Stimulated activated CD4-positive, alpha-beta T cell treated with anti-CD3 and anti-CD28 coated beads, Interleukin-15, amount 100 ng/mL, for 1 hour (primary cell): ENCODE measurements at places on chromosomes 13 and 19.

DNA sequence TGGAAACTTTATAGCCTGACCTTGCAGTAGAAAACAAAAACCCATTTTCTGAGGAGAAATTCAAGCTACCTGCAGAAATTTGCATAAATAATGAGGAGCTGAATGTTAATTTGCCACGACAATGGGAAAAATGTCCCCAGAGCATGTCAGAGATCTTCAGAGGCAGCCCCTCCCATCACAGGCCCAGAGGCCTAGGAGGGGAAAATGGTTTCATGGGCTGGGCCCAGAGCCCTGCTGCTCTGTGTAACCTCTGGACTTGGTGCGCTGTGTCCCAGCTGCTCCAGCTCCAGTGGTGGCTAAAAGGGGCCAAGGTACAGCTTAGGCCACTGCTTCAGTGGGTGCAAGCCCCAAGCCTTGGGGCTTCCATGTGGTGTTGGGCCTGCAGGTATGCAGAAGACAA lies 257.9 kb downstream of the NHLRC3 start:
- DNase-seq, result no peak

DNA sequence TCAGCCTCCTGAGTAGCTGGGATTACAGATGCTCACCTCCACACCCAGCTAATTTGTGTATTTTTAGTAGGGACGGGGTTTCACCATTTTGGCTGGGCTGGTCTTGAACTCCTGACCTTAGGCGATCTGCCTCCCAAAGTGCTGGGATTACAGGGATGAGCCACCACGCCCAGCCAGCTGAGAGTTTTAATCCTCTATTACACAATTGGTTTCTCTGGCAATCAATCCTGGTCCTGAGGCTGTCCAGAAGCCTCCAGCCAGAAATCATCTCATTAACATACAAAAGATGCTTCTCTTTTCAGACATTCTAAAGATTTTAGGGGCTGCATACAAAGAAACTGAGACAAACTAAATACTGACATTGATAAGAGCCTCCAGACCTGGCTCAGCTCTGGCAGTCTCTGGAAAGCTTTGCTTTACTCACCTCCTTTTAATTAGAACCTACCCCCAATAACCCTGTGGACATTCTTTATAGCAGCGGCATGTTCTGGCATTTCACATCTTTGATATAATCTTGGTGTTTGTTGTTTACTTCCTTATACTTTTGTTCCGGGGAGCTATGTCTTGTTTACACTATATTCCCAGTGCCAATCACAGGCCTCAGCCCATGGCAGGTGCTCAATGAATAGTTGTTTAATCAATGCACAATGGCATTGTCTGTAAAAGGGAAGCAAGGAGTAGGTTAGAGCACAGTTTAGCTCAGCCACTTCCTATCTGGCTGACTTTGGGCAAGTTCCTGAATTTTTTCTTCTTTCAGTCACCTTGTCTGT lies 4.1 kb upstream of the ZNF724 start:
- no peak for DNase-seq

- no peak for DNase-seq
These were observed 6.9 kb downstream of the HAUS5 start for GRCh38 chr19:35619290-35619923.

DNA sequence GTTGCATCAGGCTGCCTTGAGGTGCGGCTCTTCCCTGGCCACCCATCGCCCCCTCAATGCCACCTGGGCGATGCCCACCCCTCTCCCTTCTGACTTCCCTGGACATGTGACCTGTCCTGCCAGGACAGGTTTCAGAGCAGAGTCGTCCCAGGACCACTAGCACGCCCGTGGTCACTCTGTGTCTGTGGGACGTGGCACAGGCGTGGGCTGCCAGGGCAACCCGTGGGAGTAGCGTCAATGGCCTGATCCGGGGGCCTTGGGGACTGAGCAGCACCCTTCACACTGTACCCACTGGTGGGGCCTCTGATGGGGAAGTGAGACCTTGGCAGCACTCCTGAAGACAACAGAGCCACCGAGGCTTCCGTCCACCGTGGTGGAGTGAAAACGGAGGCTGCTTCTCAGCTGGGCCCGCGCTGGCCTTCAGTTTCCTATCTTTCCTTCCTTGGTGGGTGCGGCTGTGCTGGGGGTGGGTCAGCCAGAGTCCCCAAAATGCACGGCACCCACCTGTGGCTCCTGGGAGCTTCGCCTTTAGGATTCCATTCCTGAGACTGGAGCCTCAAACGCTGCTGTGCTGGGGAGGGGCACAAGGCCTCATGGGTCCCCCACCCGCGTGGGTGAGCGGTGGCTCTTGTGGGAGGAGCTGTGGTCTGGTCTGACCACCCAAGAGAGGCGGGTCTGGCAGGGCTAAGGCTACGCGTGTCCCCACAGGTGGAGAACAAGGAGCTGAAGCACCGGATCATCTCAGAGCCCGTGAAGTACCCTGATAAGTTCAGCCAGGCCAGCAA lies 26.7 kb upstream of the TMEM255B start:
- DNase-seq, result no peak

DNA sequence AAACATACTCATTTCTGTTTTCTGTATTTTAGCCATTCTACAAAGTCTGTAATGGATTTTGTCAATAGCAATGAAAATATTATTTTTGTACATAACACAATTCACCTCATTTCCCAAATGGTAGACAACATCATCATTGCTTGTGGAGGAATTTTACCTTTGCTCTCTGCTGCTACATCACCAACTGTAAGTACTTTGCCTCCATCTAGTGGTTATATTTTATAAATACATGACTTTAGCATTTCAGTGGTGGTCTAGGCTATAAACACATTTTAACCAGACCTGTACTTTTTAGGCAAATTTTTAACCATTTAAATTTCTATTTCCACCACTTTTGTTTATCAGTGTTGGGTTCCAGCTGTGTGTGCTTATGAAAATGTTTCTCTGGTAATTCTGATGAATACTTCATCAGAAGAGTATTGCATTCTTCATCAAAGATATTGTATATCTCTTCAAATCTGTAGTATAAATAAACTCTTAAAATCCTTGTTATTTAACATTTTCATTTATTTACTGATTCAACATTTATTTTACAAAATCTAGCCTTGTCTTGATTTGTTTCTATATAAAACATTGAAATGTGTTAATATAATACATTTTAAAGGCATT lies 222.4 kb downstream of the NBEA start:
- no peak for DNase-seq

GRCh38 chr13:65473196-65473595 lies 1756.9 kb downstream of the PCDH9 start:
- DNase-seq, result no peak

DNA sequence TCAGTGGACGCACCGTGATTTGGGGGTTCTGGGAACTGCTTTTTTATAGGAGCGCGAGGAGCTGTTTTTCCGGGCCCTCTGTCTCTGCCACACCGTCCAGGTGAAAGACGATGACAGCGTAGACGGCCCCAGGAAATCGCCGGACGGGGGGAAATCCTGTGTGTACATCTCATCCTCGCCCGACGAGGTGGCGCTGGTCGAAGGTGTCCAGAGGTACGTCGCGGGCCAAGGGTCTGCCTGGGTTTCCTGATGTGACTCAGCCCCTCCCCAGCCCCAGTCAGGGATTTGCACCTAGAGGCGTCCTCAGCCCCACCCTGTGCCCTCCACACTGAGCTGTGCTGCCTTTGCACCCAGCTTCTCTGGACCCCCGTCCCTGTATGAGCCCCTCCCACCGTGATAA lies 136.2 kb upstream of the MCF2L start:
- no peak for DNase-seq

GRCh38 chr19:41701401-41702075 lies 6.9 kb upstream of the CEACAM5 start:
- no peak for DNase-seq

- no peak for DNase-seq
These were observed 56.5 kb downstream of the VAV1 start for GRCh38 chr19:6828698-6829633.
